Activated CD8-positive, alpha-beta memory T cell treated with anti-CD3 and anti-CD28 coated beads for 24 hours (primary cell): ENCODE measurements at places on chromosomes 7 and 10.

DNA sequence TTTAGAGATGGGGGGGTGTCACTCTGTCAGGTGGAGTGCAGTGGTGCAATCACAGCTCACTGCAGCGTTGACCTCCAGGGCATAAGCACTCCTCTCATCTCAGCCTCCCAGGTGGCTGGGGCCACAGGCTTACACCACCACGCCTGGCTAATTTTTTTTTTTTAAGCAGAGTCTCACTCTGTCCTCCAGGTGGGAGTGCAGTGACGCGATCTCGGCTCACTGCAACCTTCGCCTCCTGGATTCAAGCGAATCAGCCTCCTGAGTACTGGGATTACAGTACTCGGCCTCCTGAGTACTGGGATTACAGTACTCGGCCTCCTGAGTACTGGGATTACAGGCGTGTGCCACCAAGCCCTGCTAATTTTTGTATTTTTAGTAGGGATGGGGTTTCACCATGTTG lies 23.6 kb upstream of the PPIA start:
- no peak for DNase-seq

- DNase-seq = no peak
These were observed 139.9 kb downstream of the TNS3 start for GRCh38 chr7:47441796-47442604.

DNA sequence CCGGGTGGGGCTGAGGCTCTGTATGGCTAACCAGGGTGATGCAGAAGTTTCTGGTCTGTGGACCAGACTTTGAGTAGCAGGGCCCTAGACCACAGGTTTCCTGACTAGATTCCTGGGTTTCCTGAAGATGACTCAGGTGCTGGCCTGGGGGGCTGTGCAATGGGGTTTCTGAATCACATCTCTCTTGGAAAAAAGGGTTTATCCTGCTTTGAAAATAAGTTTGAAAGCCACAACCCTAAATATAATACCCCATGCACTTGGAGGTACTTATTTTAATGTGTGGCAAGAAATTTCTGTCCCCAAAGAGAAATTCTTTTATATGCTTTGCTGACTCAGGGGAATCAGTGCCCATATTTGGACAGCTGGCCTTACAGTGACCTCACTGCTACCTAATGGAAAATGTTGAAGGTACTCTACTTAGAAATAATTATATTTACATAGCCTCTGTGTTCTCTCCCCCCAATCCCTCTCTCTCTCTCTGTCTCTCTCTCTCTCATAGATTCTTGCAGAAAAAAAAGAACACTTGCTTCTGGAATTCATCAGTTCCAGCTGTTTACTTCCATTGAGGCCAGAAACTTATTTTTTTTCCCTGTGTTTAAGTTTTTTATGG lies 184.4 kb upstream of the LYZL2 start:
- no peak for DNase-seq

GRCh38 chr7:88001744-88002530 lies 67.9 kb downstream of the ADAM22 start:
- DNase-seq = no peak
